ENCODE measurements at places on chromosomes 3 and 15.

DNA sequence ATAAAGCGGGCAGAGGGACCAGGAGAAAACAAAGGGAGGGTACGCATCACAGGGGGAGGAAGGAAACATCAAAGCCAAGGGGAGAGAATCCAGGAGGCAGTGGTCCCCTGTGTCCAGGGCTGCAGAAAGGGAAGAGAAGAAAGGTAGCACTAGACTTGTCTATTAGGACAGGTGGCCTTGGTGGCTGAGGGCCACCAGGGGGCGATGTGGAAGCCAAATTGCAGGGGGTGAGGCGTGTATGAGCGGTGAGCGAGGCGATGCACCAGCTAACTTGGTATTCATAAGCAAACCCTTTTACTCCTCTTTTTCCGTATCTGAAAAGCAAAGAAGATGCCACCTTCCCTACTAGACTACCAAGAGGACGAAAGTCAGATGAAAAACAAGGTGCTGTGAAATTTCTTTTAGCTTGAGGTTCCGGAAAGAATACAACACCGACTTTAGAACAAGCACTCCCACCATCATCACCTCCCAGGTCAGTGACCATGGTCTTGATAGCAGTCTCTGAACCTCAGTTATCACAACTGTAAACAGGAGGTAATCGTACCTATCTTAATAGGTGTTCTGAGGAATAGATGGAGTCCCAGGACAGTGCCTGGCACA, 654.4 kb upstream of the ADAMTS9 start:
- peak; percentile 22 for DNase-seq

DNA sequence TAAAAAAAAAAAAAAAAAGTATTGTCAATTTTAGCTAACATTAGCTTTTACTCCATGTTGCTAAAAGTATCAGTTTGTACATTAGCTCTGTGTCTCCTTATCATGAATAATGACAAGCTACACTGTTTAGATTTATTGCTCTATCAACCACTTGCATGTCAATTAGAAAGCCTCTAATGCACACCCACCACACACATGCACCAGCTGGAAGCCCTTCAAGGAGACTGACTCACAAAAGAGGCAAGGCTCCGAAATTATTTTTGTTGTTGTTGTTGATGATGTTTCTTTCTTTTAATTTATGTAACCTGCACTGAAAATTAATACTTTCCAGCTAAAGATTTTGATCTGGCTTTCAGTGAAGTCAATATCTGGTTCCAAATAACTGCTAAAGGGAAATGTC, 71.5 kb downstream of the ETFA start:
- DNase-seq, result no peak

- no peak for DNase-seq
These were observed 14.4 kb downstream of the ALDH1L1 start for GRCh38 chr3:126166009-126166408.

GRCh38 chr15:68311859-68312557, 34.5 kb downstream of the FEM1B start:
- no peak for DNase-seq

DNA sequence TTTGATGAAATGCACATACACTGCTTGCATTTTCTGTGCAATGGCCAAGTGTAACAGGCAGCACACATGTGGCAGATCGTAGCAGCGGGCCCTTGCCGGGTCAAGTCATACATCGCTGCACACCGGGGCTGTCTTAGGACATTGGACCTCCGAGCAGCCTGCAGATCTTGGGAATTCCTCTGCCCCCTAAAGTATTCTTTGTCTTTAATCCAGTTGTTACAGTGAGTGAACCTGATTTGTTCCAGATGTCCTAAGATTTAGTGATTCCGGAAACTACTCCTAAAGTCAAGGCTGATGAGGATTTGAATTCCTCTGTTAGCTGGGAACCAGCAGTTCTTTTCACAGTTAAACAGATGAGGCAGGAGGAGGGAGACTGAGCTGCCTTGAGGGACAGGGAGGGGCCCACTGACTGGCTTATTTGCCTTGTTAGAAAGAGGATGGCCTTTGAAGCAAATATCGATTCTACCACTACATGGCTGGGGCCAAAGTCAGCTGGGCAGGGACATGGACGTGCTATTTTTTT, 190.7 kb upstream of the CTDSPL start:
- no peak for DNase-seq

- no peak for DNase-seq
These were observed 14.4 kb upstream of the MITF start for GRCh38 chr3:69724722-69725435.

- DNase-seq, result no peak
These were observed 44.2 kb downstream of the ZMAT3 start for GRCh38 chr3:179027326-179027900.

GRCh38 chr3:125238759-125239158, 26.2 kb upstream of the SLC12A8 start:
- no peak for DNase-seq

DNA sequence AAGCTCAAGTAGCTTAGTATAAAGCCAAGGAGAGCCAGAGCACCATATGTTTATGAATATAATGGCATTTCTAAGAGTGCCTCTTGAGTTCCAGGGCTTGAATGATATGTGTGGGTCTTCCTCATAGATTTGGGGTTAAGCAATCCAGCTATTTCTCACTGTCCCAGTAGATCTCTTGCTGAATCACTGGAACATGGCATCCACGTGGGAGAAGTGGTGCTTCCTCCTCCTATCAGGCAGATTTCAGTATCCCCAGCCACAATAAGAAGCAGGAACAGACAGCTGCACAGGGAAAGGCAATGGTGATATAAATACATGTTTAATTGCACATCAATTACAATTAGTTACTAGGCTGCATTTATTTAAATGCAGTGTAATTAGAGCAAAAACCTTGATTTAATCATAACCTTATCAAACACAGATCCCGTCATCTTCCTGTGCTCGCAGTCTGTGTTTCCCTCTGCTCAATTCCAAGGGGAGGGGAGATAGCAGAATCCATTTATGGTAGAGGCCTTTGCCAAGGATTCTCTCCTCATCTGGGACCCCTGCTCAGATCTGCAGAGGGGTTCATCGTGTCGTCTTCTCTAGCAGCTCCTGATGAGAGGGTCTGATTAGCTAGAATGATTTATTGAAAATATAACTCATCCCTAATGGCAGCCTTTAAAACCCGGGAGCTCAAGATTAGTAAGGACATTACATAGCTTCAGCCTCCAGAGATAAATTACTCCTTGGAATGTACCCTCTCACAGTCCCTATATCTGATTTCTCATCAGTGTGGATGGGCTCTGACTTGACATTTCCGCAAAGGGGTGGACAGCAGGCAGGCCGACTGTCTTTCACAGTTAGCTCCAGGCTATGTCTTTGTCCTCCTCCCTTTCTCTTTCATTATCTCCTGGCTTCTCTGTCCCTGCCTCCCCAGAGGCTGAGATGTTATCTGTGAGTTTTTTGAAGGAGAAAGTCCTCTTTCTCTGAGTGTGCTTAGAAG, 775.9 kb downstream of the AGBL1 start:
- no peak for DNase-seq

DNA sequence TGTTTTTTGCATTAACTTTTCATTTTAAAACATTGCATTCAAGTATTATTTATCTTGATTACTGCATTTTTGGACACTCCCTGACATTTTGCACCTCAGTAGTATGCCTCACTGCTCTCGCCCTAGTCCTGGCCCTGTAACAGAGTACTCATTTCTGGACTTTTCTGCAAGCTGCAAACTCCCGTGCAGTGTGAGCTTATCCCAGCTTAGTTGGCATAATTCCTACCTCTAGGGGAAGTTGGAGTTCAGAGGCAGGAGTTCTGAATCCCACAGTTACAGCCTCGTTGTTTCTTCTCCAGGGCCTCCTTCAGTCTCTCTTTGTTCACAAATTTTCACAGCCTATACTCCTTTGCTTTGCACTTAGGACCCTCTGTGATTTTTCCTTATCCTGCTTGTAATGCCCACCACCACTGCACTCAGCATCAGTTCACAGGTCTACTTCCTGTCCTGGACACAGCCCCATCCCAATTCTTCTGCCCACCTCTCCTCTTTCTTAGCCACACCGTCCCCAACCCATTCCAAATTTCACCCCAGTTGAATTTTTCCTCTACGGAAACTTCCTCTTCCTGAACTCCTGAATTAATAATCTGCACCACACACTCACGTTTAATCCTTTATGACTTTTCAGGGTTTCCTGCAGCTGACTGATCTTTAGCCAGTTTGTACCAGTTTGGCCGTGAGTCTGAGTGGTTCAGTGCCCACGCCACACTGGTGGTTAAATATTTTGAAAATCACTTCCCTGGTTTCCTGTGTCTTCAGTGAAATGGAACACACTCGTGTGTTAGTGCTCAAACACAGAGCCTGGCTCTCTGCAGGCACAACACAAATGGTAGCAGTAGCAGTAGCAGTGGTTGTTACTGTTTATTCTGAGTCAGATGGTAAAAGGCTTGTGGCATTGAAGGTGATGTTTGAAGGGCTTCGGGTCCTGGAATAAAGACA, 6.3 kb upstream of the CTSH start:
- DNase-seq, result no peak

Measured in prostate gland (tissue), 2 donors.